ENCODE measurements at places on chromosomes 13 and 19. TPM values are rescaled to one million over a fixed set of nuclear protein-coding genes. Genes with fewer than 3 reads are reported as not detected.

- no peak for DNase-seq
These were observed 350.1 kb upstream of the NBEA start for GRCh38 chr13:34591900-34592529.

- DNase-seq, result no peak
These were observed 147.2 kb upstream of the FREM2 start for GRCh38 chr13:38539632-38540031.

The ZNF43 gene
- 77.2 TPM for total RNA-seq

GRCh38 chr13:96629331-96629730 is 364.9 kb downstream of the OXGR1 start:
- DNase-seq, result no peak

The CHST8 gene
- 3.4 TPM for total RNA-seq

- DNase-seq, result no peak
These were observed 694.4 kb upstream of the PCDH20 start for GRCh38 chr13:62110079-62110478.

The CAPN12 gene
- 4.1 TPM for total RNA-seq

DNA sequence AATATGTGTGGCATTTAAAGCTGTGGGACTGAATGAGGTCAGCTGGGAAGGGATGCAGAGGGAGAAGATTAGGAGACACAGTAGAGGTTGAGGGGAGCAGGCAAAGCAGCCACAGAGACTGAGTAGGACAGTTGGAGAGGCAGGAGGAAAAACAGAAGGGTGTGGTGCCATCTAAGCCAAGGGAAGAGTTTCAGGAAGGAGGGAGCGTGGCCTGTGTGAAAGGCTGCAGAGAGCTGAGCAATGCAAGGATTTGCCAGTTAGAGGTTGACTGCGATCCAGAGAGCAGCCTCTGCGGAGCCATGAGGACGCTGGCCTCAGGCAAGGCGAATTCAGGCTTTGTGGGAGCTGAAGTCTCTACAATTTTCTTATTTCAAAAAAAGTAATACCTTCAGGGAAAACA is 28.9 kb downstream of the SOX21 start:
- no peak for DNase-seq

- DNase-seq, result peak; percentile 20
These were observed 73.8 kb downstream of the CCDC70 start for GRCh38 chr13:51935326-51936171.

DNA sequence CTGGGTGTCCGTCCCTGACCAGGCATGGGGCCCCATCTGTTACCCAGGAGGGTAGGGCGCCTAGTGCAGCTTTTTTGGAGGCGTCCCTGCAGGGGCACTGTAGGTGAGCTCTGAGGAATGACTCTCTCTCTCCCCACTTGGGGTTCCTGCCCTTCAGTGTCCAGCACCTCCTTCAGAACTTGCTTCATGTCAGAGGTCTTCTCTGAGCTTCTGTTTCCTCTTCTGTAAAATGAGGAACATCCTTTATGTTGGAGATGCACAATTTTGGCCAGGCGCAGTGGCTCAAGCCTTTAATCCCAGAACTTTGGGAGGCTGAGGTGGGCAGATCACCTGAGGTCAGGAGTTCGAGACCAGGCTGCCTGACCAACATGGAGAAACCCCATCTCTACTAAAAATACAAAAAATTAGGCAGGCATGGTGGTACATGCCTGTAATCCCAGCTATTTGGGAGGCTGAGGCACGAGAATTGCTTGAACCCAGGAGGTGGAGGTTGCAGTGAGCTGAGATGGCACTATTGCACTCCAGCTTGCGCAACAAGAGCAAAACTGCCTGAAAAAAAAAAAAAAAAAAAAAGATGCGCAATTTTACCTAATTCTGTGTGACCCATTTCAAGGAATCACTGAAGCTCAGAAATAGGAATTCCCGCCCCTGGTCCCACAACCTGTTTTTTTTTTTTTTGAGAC is 15.2 kb upstream of the PIK3R2 start:
- no peak for DNase-seq

The ZNF426 gene
- total RNA-seq, result 21.7 TPM

- no peak for DNase-seq
These were observed 60.2 kb upstream of the KL start for GRCh38 chr13:32955881-32956594.
